ENCODE measurements at places on chromosomes 13 and 19.
A peak's percentile ranks its signal among the peaks of the same experiment; 100 is the strongest.

- DNase-seq: peak; percentile 100
These were observed 51.0 kb upstream of the GPR12 start for GRCh38 chr13:26811581-26811980.

DNA sequence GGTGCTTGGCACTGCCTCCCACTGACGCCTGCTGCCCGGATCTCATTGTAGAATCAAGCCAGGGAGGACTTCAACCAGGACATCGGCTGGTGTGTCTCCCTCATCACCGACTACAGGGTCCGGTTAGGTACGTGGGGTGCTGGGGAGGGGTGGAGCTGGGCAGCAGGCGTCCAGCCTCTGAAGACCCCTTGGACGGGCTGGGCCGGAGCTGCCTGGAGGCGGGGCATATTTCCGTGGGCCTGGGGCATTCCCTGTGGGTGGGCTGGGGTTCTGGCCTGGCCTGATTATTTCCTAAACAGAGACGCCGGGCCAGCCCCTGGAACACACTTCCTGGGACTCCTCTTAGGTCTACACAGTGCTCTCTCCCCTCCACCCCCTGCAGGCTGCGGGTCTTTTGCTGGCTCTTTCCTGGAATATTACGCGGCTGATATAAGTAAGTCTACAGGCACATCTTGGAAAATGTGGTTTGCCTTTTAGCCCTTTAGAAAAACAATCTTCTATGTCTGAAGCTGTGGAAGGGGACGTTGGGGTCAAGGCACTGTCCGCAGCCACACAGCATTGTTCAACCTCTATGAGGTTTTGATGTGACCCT lies 14.4 kb upstream of the NDUFS7 start:
- DNase-seq: no peak

DNA sequence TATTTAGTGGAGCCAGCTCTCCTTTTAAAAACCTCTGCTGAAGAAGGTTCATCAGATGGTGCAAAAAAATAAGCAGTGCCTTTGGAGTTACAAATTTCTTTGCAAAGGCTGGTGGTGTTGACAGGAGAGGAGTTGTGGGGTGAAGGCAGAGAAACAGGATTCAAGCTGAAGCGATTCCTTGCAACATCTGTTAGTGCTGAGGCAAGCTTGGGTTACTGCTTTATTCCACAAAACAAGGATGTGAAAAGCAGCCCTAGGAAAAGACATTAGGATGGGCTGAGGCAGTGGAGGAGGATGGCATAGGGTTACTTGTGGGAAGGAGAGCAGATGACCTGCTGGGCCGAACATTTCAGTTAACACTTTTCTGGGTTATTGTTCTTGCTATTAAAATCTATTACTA lies 390.7 kb downstream of the DLEU7 start:
- DNase-seq: no peak

DNA sequence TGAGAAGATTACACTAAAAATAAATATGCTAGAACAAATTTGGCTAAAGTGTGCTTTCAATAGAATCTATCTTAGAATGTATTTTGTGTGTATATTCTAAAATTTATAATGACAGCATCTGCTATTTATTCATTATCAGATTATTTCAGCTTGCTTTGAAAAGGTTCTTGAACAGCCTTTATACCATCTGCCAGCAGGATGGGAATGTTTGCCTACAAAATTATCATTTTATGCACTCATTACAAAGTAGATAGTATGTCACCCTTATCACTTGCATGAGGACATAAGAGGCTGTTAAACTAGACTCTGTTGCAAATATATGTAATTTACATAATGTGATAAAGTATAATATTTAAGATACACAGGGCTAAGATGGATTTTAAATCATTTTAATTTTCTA lies 1286.9 kb upstream of the PCDH20 start:
- peak; percentile 86 for DNase-seq

DNA sequence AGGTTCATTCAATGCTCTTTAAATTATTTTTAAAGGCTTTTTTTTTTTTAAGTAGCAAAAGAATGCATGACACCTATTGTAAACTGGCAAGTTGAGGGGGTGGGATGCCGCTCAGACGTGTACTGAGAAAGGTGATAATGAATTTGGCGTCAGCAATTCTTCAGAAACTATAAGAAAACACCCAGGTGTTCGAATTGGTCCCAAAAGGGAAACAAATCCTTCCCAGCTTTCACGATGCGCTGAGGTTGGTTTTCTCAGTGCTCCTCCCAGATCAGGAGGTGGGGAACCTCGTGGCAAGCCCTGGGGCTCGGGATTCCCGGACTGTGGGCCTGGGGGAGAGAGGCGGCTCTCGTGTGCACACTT lies 543 bp upstream of the FAM124A start:
- DNase-seq: no peak

GRCh38 chr13:99044764-99045163 lies 66.9 kb upstream of the DOCK9 start:
- DNase-seq: no peak

- DNase-seq: no peak
These were observed 475.1 kb downstream of the FOXO1 start for GRCh38 chr13:40191186-40191980.

DNA sequence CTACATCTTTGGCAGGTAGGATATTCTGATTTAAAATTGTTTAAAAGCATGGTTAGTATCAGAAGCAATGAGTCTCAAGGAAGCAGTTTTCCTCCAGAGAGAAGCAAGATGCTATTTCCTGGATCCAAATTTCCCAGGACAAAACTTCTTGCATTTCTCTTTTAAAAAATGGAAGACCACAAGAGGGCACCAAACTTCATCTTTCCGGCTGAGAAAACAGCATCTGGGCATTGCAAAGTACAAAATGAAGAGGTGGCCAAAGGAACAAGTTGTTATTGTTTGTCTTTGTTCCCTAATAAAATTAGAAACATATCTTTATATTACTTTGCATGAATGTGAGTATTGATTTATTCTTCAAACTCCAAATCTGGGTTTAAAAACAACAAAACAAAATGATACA lies 60.0 kb upstream of the LRCH1 start:
- DNase-seq: peak; percentile 11

GRCh38 chr13:107342747-107343146 lies 774.8 kb upstream of the ARGLU1 start:
- DNase-seq: no peak

GRCh38 chr19:47886010-47886559 lies at the start of gene SULT2A1:
Gene SULT2A1 (minus strand): TSS chr19:47886315. CDS start chr19:47886257, 58 bp downstream.
- no peak for DNase-seq

DNA sequence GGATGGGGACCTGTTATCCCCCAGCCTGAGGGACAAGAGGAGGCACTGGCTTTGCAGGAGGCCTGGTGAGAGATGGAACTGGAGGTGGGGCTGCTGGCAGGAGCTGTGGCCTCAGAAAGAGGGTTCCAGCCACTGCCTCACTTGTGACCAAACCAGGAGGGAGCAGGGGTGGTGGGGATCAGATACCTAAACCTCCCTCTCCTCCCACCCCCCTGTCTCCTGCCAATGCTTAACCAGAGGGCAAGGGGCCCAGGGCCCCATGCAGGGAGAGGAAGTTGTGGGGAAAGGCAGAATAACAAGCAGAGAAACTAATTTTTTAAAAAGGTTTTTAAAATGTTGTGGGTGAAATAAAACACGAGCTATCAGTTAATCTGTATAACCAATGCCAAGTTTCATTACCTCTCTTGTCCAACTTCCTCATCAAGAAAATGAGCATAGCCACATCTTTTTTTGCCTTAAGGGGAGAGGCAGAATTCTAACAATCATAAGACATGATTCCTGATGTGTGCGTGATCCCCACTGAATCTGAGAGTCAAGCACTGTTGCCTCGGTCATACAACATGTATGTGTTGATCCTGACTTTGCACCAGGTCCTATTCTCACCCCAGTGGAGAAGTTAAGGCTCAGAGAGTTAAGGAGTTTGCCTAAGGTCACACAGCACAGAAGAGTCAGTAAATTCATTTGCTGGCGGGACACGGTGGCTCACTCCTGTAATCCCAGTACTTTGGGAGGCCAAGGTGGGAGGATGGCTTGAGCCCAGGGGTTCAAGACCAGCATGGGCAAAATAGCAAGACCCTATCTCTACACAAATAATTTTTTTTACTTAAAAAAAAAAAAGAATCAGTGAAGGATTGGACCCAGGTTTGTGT lies 12.9 kb downstream of the FXYD5 start:
- no peak for DNase-seq

GRCh38 chr13:112894673-112895481 lies 74.1 kb upstream of the MCF2L start:
- DNase-seq: no peak
